ENCODE measurements at places on chromosomes 12 and 14. TPM values are rescaled to one million over a fixed set of nuclear protein-coding genes. Genes with fewer than 3 reads are reported as not detected.

The KDM2B gene
- total RNA-seq = 16.0 TPM

The CHD8 gene
- 34.0 TPM for total RNA-seq

The OLR1 gene
- 0.50 TPM for total RNA-seq

The PLXNC1 gene
- total RNA-seq = 3.1 TPM

The NPFF gene
- not detected for total RNA-seq

The IGF1 gene
- 30.3 TPM for total RNA-seq

The ETFBKMT gene
- 5.9 TPM for total RNA-seq

The TAS2R31 gene
- total RNA-seq = 0.62 TPM

The SDSL gene
- total RNA-seq = 2.6 TPM

The ACOT6 gene
- not detected for total RNA-seq

The ANKS1B gene
- 1.1 TPM for total RNA-seq

DNA sequence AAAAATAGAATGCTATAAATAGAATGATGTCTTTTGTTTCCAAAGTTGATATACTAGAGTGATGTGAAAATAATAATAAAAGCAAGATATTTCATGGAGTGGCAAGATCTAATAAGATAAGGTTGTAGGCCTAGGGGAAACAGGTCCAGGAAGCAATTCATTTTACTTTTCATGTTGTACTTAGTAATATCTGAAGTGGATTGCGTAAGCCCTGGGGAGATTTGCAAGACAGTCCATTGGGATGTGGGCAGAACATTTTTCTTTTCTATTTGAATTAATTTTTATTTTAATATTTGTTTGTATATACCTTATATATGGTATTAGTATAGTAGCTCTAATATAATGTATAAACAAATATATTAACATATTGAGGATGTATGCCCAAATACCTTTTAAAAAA, 7.5 kb downstream of the NUBPL start:
- no peak overlapping the region for H3K4me3 ChIP-seq
- H3K27ac ChIP-seq = no peak overlapping the region
- DNase-seq = no peak

DNA sequence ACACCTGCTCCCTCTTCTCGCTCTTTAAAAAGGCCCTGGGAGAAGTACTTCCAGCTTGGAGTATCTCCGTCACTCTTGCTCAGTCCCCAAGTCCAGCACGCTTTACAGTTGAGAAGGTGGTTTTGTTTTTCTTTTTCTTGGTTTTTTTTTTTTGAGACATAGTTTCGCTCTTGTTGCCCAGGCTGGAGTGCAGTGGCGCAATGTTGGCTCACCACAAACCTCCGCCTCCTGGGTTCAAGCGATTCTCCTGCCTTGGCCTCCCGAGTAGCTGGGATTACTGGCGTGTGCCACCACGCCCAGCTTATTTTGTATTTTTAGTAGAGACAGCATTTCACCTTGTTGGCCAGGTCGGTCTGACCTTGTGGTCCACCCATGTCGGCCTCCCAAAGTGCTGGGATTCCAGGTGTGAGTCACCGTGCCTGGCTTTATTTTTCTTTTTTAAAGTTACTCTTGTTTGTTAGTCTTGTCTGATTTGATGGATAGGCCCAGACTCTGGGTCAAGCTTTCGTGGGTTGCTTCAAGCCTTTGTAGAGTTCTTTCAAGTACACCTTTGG, 1.9 kb downstream of the TDRD9 start:
- no peaks in the 10 kb centered on the region for H3K4me1 ChIP-seq
- no peaks in the 10 kb centered on the region for H3K36me3 ChIP-seq
- H3K27me3 ChIP-seq = peaks cover 3% of the 10 kb centered on the region
- DNase-seq = no peak
- no peak overlapping the region for H3K27ac ChIP-seq

DNA sequence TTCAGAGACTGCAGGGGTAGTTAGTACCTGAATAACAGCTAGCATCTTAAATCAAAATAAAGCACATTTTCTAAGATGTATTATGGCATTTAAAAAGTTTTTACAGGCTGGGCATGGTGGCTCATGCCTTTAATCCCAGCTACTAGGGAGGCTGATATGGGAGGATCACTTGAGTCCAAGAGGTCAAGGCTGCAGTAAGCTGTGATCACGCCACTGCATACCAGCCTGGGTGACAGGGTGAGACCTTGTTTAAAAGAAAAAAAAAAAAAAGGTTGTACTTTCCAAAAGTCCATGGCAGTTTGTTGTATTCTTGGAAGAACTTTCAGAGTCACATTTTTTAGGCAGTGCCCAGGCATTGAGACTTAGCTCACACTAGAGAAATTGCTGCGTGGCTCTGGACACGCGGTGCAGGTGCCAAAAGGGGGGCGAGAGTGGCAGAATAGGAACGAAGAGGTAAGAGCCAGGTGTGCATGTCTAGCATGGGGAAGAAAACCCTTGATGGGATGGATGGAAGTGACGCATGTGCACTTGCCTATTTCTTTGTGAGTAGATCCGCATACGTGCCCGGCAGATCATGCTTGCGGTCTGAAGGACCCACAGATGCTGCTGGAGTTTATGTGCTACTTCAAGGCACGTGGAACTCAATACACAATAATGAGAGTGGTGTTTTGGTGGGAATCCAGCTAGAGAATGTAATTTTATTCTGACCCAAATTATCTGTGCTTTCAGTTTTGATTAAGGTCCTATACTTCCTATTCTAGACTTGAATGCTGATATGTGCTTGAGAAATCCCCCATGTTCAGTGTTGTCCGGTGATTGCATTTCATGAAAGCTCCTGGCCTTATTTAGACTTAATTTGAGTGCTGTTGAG, 11.9 kb downstream of the ANKRD13A start:
- peaks cover 36% of the 10 kb centered on the region for H3K36me3 ChIP-seq
- no peaks in the 10 kb centered on the region for H3K4me1 ChIP-seq
- H3K27me3 ChIP-seq = no peaks in the 10 kb centered on the region
- no peak overlapping the region for H3K4me3 ChIP-seq
- H3K27ac ChIP-seq = no peak overlapping the region

- peaks cover 26% of the 10 kb centered on the region for H3K4me1 ChIP-seq
- H3K27ac ChIP-seq = peak overlapping the region; percentile 22
- H3K36me3 ChIP-seq = no peaks in the 10 kb centered on the region
- H3K27me3 ChIP-seq = no peaks in the 10 kb centered on the region
- peak; percentile 16 for DNase-seq
These were observed 210.4 kb downstream of the SPTSSA start for GRCh38 chr14:34251662-34252061.

- H3K36me3 ChIP-seq = no peaks in the 10 kb centered on the region
- H3K4me1 ChIP-seq = no peaks in the 10 kb centered on the region
- DNase-seq = no peak
- H3K27me3 ChIP-seq = no peaks in the 10 kb centered on the region
- no peak overlapping the region for H3K4me3 ChIP-seq
These were observed 4.0 kb downstream of the KRT1 start for GRCh38 chr12:52676163-52676562.

DNA sequence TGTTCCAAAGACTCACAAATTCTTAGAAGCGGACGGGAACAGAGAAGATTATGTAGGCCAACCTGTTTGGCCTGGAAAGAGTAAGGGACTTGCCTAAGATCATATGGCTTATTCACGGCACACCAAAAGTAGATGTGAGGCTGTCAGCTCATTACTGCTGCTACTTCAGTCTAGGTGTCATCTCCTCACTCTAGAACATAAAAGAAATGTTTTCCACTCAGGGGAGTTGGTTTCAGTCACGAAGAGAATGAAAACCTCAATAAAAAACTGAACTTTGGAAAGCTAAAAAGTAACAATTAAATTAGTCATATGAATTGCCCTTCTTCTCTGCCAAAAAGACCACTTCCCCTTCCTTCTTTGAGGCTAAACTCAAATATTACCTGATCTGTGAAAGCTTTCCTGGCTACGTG, 658 bp upstream of the CEP128 start:
- peak overlapping the region; percentile 16 for H3K27ac ChIP-seq
- H3K4me1 ChIP-seq = peaks cover 12% of the 10 kb centered on the region
- no peak for DNase-seq
- H3K36me3 ChIP-seq = no peaks in the 10 kb centered on the region
- peak overlapping the region; percentile 52 for H3K4me3 ChIP-seq

DNA sequence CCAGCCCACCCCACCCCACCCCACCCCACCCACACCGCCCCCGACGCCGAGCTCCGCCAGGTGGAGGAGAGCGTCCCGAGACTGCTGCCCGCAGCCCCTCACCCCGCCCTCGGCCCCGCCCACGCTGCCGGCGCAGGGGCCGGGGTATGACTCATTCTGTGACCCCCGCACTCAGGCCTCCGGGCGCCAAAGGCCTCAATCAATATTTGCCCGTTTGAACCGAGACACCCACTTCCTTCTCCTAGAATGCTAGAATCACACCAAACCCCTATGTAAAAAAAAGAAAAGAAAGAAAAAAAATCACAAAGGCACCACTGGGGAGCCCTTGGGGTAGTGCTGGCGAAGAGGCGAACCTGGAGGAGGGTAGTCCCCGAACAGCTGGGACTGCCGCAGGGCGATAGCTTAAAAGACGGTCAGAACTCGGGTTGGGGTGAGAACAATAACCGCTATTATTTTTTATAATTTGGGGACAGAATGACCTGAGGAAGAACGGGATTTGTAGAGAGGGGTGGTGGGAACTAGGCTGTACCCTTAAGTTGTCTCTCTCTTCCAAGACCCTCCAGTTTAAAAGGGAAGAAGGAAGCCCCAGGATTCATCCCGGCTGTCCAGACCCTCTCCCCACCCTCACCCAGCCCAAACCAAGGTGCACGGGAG, 894 bp downstream of the KRT8 start:
- peaks cover 4% of the 10 kb centered on the region for H3K36me3 ChIP-seq
- H3K27ac ChIP-seq = peak overlapping the region; percentile 54
- peak; percentile 71 for DNase-seq
- peak overlapping the region; percentile 17 for H3K4me3 ChIP-seq
- H3K27me3 ChIP-seq = no peaks in the 10 kb centered on the region
- no peaks in the 10 kb centered on the region for H3K4me1 ChIP-seq

DNA sequence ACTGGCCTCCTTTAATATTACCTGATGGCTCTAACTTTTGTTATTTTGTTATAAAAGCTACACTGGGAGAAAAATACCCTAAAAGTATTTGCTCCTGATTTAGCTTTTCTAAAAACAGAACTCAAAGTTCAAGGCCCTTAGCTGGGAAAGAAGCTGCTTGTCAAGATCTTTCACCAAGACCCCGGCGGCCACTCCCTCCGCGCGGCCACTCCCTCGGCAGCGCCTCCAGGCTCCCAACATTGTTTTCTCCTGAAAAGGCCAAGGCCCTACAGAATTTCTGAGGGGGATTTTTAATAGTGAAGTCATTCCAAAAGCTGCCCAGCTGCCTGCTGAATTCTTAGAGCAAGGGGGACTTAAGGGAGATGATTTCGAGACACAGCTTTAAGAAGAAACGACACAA, 96.4 kb downstream of the NTN4 start:
- DNase-seq = peak; percentile 38
- H3K4me3 ChIP-seq = no peak overlapping the region
- H3K4me1 ChIP-seq = no peaks in the 10 kb centered on the region
- no peaks in the 10 kb centered on the region for H3K27me3 ChIP-seq
- H3K36me3 ChIP-seq = peaks cover 8% of the 10 kb centered on the region

DNA sequence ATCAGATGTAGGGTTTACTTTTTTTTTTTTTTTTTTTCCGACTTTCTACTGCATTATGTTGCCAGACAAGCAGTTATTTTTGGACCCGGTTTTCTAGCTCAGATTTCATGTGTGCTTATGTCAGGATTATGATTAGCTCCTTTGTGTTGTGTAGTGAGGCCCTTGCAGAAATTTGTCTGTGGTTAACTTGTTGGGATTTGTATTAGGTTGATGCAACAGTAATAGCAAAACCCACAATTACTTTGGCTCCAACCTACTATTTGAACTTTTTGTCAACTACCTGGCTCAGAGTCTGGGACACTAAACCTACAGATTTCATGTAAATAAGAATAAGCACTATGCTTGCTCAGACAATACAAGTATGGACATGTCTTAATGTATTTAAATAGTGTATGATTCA, 44.1 kb upstream of the KCNJ8 start:
- DNase-seq = no peak
- H3K4me1 ChIP-seq = peaks cover 31% of the 10 kb centered on the region
- peaks cover 25% of the 10 kb centered on the region for H3K36me3 ChIP-seq
- no peaks in the 10 kb centered on the region for H3K27me3 ChIP-seq
- H3K27ac ChIP-seq = peak overlapping the region; percentile 40
- no peak overlapping the region for H3K4me3 ChIP-seq

DNA sequence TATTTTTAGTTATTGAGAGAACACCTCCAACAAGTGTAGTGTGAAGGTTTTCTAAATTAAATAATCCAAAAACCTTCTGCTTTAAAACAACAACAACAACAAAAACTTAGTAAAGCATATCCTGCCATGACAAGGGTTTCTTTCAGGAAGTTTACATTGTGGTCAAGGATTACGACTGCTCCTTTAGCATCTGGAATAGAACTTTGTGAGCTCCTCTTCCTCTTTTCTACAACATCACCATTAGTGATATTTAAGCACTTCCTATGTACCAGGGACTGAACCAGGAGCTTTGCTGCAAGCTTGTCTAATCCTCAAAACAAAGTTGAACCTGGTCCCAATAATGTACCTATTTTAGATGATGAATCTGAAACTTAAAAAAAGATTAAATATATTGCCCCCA, 315.4 kb upstream of the KITLG start:
- H3K4me3 ChIP-seq = no peak overlapping the region
- no peaks in the 10 kb centered on the region for H3K36me3 ChIP-seq
- H3K27me3 ChIP-seq = no peaks in the 10 kb centered on the region
- H3K4me1 ChIP-seq = no peaks in the 10 kb centered on the region
- no peak for DNase-seq

GRCh38 chr14:104296388-104297312, 158.3 kb downstream of the KIF26A start:
- peaks cover 12% of the 10 kb centered on the region for H3K27me3 ChIP-seq
- no peaks in the 10 kb centered on the region for H3K4me1 ChIP-seq
- DNase-seq = peak; percentile 22

- H3K36me3 ChIP-seq = no peaks in the 10 kb centered on the region
- no peak for DNase-seq
- no peaks in the 10 kb centered on the region for H3K4me1 ChIP-seq
- H3K27ac ChIP-seq = no peak overlapping the region
These were observed 6.8 kb downstream of the PPP1R36 start for GRCh38 chr14:64556526-64556925.

Measured in heart left ventricle (tissue), 16 donors.